ENCODE measurements at places on chromosomes 1 and 21.

DNA sequence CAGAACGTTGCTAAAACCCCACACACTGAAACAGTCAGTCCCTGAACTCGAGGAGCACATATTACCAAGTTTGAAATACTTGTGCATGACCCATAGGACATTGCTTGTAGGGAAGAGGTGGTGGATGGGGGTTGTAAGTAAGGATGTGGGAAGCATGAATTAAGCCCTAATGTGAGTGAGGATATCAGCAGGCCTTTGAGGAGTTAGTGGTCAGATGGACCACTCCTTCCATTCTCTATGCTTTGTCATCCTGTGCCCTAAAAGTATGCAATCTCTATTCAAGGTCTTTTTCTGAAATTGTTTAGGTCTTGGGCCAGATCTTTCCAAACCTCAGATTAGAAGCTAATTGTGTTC lies 70.9 kb upstream of the SAMSN1 start:
- DNase-seq, result no peak

GRCh38 chr1:43061757-43062156 lies 103.1 kb upstream of the SLC2A1 start:
- DNase-seq, result no peak

DNA sequence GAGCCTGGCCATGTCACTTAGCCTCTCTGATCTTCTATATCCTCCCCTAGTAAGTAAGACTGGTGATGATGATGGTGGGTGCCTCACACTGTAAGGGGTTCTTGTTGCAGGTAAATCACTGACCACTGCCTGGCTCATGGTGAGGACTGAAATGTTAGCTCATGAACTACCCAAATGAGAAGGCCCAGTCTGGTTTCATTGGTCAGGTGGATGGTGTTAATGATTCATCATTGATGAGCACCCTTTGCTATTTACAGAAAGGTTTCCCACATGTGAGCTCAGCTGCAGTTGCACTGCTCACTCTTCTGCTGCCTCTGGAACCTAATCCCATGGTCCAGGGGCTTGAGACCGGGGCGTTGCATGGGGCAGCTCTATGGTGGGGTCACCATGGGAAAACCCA lies 417.7 kb downstream of the PRDM2 start:
- no peak for DNase-seq

DNA sequence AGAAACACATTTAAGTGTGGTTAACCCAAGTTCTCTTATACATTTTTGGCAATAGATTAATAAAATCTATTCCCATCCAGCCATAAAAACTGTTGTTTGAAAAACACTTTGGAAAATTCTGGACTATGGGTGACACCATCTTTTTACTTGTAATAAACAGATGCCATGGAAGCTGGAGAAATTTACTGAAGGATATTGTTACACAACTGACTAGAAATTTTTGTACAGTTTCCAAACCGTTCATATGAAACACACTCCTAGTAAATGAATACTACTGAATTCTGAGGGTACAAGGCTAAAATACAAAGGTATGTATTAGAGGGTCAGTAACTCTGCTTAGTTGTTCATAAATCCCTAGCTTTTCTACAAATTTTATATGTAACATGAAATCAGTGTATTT lies 48.7 kb downstream of the TRIM33 start:
- DNase-seq, result no peak

GRCh38 chr1:100832694-100833428 lies 61.8 kb downstream of the EXTL2 start:
- no peak for DNase-seq

- DNase-seq, result no peak
Measured at GRCh38 chr1:110225212-110225611, 15.1 kb downstream of the KCNC4 start.

DNA sequence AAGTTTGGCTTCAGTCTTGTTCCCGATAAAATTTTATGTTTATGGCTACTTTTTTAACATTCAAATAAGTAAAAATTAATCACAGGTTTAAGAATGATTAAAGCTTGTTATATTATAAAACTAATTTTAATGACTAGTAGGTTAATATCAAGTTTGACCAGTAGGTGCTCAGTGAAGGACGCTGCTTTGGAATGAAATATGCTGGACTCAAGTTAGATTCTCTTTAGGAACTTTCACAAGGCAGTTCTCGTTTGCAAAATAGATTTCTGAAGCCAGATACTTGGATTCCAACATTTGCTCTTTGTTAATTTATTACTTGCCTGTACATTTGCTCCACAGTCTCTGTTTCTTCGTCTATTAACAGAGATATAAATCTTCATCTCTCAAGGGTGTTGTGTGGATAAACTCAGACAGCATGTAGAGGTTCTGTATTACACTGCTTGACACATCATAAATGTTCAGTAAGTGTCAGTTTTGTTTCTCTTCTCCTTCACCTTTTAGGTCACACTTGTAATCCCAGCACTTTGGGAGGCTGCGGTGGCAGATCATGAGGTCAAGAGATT lies 432.8 kb upstream of the CHRM3 start:
- DNase-seq, result no peak

DNA sequence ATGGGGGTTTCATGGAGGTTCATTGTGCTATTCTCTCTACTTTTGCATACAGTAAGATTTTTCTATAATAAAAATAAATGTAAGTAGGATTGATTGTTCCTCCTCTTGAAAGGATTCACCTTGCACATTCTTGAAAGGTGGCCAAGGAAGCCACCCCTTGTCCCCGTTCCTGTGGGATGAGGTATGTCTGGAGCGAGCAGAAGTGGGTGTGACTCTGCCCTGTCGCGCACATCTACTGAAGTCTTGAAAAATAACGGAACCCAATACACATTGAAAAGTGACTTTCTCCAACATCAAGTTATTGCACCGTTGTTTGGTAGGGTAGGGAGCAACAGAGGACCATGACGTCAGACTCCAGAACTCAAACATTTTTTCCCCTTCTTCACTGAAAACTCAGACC lies 46.8 kb upstream of the USP1 start:
- DNase-seq, result no peak

DNA sequence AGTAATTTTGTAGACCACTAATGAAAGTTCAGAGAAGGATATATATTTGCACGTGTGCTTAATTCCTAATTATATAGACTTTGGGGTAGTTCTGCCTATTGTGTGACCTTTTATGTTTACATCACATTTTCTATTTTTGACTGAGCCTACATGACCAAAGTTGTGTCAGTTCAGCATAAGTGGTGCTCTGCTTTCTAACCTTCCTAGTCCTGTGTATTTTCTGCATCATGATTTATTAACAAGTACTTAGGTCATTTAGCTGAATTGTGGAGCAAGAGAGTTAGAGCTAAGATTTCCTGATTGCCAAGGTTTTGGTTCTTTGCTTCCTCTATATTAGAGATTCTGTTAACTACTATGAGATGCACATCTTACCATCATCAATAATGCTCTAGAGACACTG lies 176.0 kb downstream of the C1orf21 start:
- no peak for DNase-seq

DNA sequence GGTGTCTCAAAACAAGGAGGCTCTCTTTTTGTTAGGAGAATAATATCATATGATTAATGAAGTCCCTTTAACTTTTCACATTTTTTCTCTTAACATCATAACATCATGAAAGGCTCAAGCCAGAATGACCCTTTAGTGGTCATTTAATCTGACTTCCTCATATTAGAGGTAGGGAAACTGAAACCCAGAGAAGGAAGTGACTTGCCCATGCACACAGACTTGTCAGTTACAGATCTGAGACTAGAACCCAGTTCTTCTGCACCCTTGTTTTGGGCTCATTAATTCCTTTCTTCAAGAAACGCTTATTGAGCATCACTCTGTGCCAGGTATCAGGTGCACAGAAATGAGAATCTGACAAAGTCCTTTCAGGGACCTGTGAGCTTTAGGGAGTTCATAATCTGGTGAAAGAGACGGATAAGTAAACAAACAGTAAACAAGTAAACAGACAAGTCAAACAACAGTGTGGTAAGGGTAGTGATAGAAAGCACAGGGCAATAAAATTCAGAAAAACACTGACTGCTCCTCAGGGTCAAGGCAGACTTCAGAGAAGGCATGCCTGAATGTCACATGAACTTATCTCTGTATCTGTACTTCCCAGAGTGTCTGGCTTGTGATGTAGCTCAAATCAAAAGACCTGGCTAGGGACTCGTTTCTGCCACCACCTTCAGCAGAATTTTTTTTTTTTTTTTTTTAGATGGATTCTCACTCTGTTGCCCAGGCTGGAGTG lies 38.3 kb upstream of the OSBPL9 start:
- peak; percentile 66 for DNase-seq

GRCh38 chr21:41399246-41399800 lies 26.7 kb upstream of the MX1 start:
- no peak for DNase-seq

GRCh38 chr21:28770867-28771661 lies 221.6 kb downstream of the LTN1 start:
- no peak for DNase-seq

Data from GM12865 (cell line).